ENCODE measurements at places on chromosomes 7 and 10.

DNA sequence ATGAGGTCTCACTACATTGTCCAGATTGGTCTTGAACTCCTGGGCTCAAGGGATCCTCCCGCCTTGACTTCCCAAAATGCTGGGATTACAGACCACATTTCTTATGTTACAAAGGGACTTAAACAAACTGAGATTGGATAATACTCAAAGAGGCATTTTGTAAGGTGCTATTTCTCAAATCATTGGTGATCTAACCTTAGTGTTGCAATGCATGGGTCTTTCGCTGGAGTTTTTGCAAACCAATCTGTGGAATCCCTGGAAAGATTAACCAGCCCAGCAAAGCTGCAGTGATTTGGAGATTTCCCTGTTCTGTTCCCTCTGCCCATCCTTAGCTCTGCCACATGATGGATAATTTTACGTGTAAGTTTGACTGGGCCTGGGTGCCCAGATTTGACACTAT, 20.4 kb upstream of the ECHDC3 start:
- no peak for DNase-seq

- DNase-seq: no peak
Observed at GRCh38 chr10:97515271-97515978, 16.7 kb downstream of the UBTD1 start.

GRCh38 chr7:81339946-81340345, 421.1 kb upstream of the SEMA3C start:
- DNase-seq: no peak

- DNase-seq: no peak
Observed at GRCh38 chr10:11330383-11331045, 280.9 kb downstream of the USP6NL start.

- DNase-seq: no peak
Observed at GRCh38 chr7:17902599-17902998, 37.7 kb downstream of the SNX13 start.

GRCh38 chr7:7408001-7408770, 127.5 kb downstream of the COL28A1 start:
- no peak for DNase-seq

GRCh38 chr7:144606261-144606660, 202.8 kb upstream of the NOBOX start:
- no peak for DNase-seq

DNA sequence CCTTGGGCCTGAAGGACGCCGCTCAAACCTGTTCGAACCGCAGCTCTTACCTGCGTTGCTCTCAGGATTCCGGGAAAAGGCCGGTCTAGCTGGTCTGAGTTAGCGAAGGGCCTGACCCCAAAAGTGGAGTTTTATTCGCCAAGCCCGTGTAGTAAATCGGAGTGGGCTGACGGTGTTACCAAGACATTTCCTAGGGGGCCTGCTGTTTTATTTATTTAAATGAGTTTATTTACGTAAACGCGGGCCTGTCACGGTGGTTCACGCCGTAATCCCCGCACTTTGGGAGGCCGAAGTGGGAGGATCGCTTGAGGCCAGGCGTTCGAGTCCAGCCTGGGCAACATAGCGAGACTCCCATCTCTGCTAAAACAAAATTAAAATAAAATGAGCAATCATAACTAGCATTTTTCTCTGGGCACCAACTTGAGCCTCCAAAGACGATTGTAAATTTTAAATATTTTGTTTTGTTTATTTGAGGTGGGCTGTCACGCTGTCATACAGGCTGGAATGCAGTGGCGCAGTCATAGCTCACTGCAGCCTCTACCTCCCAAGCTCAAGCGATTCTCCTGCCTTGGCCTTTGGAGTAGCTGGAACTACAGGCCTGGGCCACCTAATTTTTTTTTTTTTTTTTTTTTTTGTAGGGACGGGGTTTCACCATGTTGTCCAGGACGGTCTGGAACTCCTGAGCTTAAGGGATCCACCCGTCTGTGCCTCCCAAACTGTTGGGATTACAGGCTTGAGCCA, 903 bp downstream of the ZNF655 start:
- DNase-seq: no peak

DNA sequence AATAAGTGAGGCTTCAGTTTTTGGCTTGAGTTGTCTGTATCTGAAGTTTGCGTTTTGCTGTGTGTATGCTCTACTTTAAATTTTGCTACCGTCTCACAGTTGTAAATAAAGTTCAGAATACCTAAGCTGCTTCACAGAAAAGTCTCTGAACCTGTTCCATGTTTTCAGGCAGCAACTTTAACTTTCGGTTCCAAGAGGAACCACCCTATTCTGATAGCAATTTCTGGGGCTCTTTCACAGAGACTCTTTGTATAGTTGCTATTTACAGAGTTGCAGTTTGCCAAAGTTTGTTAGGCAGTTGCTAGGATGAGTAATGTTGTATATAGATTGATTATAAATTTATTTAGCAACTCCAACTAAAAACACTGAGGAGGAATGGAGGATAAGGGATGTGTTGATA, 5.7 kb downstream of the FAM221A start:
- DNase-seq: no peak

DNA sequence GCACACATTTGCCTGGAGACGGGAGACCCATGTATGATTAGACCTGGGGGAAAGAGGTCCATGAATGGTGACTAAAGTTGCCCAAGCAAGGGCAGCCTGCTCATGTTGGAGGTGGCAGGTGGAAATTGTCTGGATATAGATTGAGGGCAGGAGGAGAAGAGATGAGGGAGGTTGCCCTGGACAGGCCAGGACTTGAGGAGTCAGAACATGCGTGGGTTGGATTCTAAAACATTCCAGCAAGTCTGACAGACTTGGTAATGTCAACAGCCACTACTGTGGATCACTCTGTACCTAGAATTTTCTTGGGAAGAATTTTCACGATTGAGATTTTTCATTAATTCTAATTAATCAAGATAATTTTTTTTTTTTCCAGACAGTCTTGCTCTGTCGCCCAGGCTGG, 19.1 kb upstream of the SVOPL start:
- DNase-seq: no peak

GRCh38 chr10:24382979-24383663, 174.2 kb downstream of the KIAA1217 start:
- DNase-seq: no peak

DNA sequence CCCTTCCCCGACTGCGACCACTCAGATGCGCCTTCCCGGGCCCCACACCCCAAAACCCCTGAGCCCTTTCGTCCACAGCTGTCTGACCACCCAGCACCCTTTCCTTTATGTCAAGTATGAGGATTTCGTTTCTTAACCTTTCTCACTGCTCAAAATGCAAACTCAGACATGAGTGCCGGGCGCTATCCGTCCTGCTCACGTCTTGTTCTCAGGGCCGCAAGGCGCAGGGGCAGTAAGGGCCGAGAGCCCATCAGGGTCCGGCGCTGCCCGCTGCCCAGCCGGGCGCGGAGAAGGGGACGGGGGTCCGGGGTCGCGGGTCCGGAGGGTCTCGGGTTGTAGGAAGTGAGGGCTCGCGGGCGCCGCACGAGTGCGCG, 670 bp upstream of the RBM33 start:
- DNase-seq: no peak

- no peak for DNase-seq
Observed at GRCh38 chr10:112407696-112408095, 33.8 kb downstream of the ACSL5 start.

GRCh38 chr10:83253011-83253671, 886.2 kb upstream of the GHITM start:
- no peak for DNase-seq

- no peak for DNase-seq
Observed at GRCh38 chr7:104160375-104160774, 47.4 kb downstream of the ORC5 start.

All from stimulated activated effector memory CD8-positive, alpha-beta T cell treated with anti-CD3 and anti-CD28 coated beads, Interleukin-12 subunit alpha, Interleukin-12 subunit beta, amount 100 ng/mL, for 72 hours (primary cell).